NCI-H1105 treated with DMSO at 0.1 percent for 48 hours (cell line): ENCODE measurements at places on chromosomes 13 and 19.

DNA sequence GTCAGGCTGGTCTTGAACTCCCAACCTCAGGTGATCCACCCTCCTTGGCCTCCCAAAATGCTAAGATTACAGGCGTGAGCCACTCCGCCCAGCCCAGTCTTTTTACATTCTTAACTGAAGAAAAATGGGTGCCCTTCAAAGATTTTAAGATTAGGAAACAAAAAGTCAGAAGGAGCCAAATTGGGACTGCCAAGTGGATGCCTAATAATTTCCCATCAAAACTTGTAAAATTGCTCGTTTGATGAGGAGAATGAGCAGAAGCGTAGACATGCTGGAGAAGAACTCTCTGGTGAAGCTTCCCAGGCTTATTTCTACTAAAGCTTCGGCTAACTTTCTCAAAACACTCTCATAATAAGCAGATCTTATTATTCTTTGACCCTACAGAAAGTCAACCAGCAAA, 31.3 kb downstream of the NUMBL start:
- DNase-seq = no peak

- DNase-seq = no peak
Observed at GRCh38 chr19:49338691-49339300, 3.6 kb downstream of the CD37 start.

DNA sequence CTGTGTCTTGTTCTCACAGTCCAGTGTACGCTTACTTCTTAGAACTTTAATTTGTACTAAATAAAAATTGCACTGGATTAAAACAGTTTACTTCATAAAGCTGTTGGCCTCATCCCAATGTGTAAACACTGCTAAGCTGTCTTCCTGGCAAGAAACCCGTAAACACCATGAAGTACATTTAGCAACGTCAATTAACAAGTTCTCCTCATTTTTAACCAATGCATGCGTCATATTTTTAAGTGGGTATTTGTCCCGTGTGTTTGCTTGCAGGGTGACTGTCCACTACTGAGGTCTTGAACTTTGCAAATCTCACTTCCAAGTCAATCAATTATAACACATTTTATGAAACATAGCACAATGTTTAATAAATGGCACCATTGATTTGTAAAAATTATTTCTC, 28.2 kb downstream of the LAIR2 start:
- no peak for DNase-seq

- no peak for DNase-seq
Observed at GRCh38 chr13:76991432-76991795, 467 bp upstream of the CLN5 start.

DNA sequence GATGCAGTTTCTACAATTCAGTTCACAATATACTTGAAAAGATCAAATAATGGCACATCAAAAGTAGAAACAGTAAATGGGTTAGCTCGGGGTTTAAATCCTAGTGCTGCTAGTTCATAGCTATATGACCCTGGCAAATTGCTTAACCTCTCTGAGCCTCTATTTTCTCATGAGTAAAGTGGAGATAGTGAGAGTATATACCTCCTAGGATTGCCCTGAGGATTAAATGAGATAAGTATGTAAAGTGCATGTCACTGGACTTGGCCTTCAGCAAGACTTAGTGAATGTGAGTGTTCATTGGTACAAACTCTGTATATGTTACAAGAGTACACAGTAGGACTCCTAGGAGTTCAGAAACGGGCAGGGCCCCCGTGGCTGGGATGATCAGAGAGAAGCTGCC, 248.3 kb downstream of the DLEU7 start:
- no peak for DNase-seq

DNA sequence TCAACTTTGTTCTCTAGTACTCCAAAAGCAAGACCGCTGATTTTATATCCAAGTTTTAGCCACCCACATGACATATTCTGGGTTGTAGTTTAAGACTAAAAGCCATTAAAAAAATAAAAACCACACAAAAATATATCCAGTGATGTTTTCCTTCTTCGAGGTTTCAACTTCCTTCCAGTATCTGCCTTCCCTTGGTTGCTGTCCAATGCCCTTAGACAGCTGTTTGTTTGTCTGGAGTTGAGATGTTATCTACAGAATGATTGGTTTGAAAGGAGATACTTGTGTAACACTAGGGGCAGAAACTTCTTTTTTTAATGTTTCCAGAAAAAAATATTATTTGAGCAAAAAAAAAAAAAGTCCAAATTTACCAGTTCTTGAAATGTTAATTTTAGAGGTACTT, 591.5 kb upstream of the PCDH9 start:
- no peak for DNase-seq
